ENCODE measurements at places on chromosomes 6 and 20.

- DNase-seq = no peak
These were observed 20.1 kb upstream of the NCOA3 start for GRCh38 chr20:47481330-47482216.

- no peak for DNase-seq
These were observed 67.1 kb upstream of the DUSP22 start for GRCh38 chr6:225121-225721.

GRCh38 chr6:96760153-96760687 is 77.1 kb downstream of the GPR63 start:
- DNase-seq = peak; percentile 21

DNA sequence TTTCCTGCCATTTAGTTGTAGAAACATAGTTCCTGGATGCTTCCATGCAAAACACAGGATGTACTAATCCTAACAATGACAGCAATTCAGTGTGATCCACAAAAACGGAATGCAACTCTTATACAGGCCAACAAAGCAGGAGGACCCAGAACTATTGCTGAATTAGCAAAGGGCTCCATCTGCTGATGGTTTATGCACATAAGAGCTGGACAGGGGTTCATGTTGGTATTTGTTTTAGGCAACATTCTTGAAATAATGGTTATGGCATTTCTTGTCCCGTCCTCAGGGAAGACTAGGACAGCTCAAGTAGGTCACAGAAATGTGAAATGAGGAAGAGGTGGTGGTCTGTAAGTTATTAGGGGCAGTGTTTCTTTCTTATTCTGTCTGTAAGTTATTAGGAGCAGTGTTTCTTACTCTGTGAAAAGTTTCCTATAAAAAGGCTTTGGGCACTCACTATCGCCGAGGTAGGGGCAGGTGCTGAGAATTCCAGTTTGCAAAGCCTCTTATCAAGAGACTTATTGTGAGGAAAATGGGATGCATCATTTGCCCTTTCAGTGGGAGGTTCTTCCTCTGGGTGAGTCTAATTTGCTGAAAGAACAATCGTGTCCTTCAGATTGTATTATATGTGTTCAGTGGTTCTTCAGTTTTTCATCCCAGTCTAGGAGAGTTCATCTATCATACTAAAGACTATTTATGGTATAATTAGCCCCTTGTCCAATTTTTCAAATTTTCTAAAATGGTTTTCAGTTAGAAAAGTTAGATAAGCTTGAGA is 171.1 kb downstream of the MCHR2 start:
- DNase-seq = peak; percentile 82

- DNase-seq = no peak
These were observed 933.4 kb downstream of the TFAP2A start for GRCh38 chr6:9481292-9482029.

GRCh38 chr6:96502915-96503314 is 18.7 kb upstream of the UFL1 start:
- no peak for DNase-seq

- no peak for DNase-seq
These were observed 377.8 kb downstream of the UTRN start for GRCh38 chr6:144662812-144663365.

DNA sequence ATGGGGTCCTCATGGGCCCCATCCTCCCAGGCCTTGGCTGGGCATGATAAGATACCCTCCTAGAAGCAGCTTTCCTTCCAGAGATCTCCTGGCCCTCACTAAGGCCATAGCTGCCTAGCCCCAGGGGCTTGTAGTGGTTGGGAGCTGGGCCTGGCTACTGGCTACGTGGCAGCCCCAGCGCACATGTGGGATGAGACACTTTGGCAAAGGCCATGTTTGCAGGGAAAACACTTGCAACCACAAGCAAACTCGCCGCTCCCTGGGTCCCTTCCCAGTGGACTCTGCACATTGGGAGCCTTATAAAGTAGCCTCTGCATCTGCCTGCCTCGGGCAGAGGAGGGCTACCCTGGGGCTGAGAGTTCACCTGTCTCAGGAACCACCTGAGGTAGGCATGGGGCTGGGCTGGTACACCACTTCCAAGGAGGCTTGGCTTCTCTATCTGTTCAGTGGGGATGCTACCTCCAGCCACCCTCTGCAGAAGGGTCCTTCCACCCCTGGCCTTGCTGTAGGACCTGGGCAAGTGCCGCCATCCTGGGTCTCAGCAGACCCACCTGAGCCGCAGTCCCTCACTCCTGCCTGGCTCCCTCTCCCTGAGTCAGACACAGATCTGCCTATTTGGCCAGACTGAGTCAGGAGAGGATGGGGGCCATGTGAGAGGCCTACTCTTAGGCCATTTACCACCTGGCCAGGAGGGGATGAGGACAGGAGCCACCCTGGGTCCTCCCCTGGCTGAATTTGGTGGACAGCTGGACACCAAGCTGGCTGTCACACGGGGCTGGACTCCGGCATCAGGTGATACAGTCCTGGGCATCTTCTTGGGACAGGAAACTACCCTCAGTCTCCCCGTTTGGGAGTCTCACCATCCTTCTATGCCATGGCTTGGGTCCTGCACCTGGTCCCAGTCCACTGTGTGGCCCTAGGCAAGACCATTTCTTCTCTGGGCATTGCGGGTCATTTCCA is at the start of gene BPIFB2:
Gene BPIFB2 (plus strand): TSS at position 329 of the 960 bp plus-strand sequence. CDS start 871 bp downstream, outside the sequence.
- no peak for DNase-seq

DNA sequence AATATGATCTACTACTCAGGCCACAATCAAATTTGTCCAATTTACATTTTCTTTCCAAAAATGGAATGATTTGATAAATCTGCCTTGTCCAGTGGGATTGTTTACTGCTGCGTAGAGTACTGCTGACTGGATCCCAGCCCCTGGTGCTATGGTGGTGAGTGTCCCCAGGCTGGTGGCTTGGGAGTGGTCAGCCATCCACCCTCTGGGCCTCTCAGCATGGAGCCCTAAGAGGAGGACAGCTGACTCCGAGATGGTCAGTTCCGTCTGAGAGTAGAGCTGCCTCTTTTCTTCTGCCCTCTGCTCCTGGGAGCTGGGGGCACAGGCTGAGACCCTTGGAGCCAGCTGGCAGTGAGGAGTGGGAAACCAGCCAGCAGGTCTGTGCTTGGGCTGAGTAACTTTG is 22.7 kb downstream of the PRDM13 start:
- no peak for DNase-seq

DNA sequence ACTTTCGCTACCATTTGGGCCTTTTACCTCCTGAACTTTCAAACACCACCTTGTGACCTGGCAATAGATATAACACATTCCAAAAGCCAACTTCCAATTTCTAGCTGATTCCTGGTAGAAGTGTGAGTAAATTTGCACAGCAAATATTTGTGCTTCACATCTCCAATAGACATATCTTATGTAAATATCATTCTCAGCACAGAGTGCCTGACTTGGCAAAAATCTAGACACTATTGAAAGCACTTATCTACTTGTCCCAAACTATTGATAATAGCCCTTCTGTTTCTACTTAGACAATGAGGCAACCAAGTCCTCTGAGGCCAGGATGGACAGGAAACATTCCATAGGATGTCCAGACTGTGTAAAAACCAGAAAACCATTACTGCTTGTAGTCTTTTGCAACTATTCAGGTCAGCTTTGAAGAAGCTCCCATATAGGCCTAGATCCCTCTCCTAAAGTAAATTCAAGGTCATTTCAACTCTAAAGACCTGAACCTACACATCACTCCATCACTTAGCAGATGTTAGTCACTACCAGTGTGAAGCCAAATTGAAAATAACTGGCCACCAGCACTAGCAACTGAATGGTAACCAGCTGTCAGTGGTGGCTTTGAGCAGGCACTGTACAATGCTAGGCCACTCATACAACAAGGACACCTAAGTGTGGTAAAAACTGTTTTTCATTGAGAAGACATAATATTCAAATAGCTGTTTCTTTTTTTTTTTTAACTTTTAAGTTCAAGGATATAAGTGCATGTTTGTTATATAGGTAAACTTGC is 95.3 kb upstream of the RSPO3 start:
- DNase-seq = no peak

DNA sequence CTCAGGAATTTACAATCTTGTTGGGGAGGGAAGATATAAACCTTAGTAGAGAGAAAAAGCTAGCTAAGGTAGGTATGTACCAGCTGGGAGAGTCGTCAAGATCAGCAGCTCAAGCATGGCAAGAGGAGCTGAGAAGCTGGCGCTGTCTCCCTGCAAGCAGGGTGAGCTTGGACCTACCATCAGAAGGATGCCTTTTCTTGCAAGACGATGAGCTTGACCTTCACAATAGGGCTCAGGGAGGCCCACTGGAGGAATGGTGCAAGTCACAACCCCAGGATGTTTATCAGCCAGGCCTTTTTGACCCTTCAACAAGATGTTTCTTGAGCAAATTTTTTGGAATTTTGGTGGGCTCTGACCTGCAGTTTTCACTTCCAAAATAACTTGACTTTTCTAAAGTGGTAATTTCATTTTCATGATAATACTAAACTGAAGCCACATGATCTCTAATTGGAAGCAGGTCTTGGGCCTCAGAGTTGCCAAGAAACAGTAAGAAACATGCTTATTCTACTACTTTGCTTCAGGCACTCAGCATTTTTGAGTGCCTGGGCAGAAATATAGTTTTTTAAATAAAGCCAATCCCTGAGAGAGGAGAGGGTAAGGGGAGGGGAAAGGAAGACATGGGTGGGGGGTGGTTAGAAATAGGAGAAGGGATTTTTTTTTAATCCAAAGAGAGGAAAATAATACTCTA is 258.1 kb downstream of the CLIC5 start:
- no peak for DNase-seq

- DNase-seq = peak; percentile 25
These were observed 93.6 kb downstream of the TMEM242 start for GRCh38 chr6:157229713-157230112.

DNA sequence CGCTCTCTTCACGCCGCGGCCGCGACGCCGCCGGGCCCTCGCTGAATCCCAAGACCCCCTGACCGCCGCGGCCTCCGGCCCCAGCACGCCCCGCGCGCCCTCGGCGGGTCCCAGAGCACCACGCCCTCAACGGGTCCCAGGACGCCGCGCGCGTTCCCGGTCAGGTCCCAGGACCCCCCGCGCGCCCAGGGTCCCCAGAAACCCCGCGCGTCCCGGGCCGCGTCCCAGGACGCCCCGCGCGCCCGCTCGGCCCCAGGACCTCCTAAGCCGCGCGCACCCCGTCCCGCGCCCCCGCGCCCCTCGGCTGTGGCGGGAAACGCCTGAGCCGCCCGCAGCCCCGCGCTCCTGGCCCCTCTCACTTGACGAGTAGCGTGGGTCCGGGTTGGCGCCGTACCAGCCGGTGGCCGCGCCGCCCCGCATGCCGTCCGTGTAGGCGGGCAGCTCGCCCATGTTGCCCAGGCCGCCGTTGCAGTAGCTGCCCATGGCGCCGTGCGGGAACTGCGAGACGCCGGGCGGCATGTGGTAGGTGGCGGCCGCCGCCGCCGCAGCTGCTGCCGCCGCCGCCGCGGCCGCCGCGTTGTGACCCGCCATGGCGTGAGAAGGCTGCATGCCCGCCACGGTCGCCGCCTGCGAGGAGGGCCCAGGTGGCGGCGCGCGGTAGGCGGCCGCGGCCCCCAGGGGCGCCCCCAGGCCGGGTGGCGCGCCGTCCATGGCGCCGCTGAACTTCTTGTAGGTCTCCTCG is 556 bp downstream of the NKX2-4 start:
- DNase-seq = no peak

DNA sequence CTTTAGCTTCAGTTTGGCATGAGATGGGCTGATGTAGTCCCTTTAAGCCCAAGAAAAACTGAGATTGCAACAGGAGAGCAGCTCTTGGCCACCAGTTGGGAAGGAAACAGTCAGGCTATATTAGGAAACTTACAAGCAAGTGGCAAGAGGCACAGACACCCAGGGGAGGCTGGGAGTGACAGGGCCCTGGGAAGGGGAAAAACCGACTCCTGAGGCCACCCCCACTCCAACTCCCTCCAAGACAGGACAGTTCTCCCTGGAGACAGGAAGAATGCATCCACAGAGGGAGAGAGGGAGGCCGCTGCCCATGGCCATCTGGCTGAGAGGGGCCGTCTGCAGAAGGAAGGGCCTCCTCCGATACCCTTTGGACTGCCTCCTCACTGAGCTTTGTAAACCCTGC is 20.5 kb downstream of the JPH2 start:
- DNase-seq = no peak

DNA sequence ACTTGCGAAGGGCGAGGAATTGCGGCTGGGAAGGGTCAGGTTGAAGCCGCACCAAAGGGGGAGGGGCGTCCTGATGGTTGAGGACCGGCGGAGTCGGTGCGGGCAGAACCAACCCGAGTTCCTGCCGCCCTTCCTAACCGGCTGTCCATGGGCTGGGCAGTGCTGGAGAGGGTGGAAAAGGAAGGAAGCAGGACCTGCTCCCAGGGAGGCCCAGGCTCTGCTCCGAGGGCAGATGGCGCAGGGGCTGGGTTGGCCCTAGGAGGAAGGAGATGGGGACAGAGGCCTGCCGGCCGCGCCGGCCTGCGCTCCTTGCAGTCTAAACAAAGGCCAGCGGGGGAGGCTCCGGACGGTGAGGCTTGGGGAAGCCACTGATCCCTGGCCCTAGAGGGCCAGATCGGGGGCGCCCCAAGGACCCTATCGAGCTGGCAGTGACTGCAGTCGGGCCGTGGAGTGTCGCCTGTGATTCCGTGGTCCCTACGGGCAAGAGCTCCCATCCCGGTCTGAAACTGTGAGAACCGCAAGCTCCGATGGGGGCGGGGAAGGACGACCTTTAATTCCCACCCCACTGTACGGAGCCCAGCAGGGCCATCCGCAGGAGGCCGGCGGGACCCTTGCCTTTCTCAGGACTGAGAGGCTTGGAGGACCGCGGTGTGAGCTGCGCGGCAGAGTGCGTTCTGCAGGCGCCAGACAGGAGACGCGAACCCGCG is 39.4 kb downstream of the YTHDF1 start:
- no peak for DNase-seq
